ENCODE measurements at places on chromosomes 2 and 18. TPM values are rescaled to one million over a fixed set of nuclear protein-coding genes. Genes with fewer than 3 reads are reported as not detected.

DNA sequence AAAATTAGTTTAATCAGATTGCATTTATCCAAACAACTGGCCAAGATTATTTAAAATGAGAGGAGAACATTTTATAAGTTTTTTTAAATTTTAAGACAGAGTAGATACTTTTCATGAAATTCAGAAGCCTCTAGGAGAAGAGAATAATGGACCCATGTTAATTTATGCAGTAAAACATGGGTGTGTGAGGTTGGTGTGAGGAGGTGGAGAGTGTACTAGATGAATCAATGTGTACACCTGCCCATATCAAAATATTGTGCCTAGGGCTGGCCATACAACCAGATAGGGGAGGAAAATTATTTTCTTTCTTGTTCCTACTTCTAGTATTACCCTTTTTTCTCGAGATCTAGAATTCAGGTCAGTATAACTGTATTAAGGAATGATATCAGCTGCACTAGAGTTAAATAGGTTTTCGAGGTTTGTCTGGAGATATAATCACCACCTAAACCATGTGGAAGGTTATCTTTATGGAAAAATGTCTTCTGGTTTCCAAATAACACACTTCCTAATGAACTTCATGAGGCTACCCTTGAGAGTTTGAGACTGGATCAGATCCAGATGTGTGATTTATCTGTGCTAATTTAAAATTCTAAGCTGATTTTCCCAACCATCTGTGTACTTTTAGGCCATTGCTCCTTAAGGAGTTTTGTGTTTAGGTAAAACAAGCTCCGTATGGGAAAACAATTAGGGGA lies 37.6 kb downstream of the TMEM178A start:
- DNase-seq = no peak

GRCh38 chr2:108591163-108591562 lies 56.9 kb downstream of the LIMS1 start:
- no peak for DNase-seq

DNA sequence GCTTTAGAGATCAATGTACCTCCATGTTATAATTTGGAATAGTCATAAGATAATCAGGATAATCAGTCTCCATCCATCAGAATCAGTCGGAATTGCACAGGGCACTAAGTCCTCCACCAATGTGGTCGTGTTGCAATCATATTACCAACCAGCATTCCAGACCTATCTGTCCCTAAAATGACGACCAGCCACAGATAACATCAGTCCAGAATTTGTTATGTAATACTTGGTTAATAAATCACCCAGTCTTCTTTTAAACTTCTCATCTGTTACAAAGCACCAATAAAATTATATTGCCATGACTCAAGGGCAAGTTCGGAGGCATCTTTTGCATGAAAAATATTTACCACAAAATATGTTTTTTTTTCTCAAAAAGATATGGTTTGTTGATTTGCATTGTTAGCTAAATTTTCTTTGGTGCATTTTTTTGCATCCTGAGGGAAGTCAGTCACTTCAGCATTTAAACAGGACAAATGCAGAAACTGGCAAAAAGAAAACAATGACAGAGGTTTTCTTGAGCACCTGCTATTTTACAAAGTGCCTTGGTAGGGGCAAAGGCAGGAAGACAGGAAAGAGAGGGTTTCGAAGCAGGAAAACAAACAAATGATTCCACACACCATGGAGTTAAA lies 29.3 kb downstream of the PIEZO2 start:
- DNase-seq = no peak

DNA sequence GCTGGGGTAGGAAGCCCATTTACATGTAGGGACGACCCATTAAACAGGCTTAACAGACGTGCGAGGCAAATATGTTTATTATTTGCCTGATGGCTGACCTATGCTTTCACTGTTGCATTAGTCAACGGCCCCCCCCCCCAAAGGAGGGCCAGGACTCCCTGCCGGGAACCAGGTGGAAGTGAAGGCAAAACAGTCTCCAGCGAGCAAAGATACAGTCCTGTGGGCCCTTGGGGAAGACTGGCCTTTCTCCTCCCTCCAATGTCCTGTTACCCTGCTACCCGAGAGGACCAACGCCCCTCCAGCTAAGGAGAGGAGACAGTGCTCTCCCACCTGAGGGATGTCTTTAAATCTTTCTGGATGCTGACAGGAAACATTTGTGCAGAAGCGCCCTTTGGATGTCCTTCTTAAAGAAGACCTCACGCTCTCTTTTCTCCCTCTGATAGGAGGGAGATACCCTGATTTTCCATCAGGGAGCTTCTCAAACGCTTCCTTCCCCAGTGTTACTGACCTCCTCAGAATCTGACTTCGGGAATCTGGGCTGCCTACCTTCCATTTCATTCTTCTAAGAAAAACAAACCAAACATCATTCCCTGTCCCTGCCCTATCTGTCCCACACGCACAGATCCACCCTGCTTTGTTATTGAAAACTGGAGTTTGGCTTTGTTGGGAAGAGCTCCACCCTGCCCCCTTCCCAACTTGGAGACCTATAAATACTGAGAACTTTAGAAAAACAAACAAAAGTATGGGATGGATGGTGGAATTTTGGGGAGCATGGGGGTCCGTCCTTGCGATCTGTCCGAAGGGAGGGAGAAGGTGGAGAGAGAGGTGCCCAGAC lies 135.9 kb upstream of the SIX3 start:
- no peak for DNase-seq

DNA sequence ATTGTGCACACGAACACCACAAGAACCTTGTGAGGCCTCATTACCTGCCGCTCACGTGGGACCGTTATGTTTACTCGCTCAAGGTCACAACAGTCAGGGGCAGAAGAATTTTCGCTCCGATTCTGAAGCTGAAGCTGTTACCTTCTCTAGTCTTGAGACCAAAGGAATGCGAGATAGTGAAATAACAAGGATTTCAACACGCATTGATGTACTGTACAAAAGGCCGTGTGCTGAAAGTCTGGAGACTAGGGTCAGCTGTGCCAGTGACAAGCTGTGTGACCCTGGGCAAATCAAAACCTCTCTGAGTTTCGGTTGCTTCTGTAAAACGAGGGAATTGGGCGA lies 583 bp downstream of the NEMP2 start:
- no peak for DNase-seq

GRCh38 chr2:77834360-77835002 lies 312.3 kb upstream of the LRRTM4 start:
- DNase-seq = no peak

- no peak for DNase-seq
These were observed 89.6 kb downstream of the ACTR3 start for GRCh38 chr2:113979191-113980128.

MYO7B gene
- total RNA-seq = 2.4 TPM

CHAC2 gene
- total RNA-seq = 9.6 TPM

Measured in left lung (tissue), 14 donors.